Suppressor macrophage treated with lipopolysaccharide for 4 hours (primary cell): ENCODE measurements at places on chromosomes 11 and 22.

DNA sequence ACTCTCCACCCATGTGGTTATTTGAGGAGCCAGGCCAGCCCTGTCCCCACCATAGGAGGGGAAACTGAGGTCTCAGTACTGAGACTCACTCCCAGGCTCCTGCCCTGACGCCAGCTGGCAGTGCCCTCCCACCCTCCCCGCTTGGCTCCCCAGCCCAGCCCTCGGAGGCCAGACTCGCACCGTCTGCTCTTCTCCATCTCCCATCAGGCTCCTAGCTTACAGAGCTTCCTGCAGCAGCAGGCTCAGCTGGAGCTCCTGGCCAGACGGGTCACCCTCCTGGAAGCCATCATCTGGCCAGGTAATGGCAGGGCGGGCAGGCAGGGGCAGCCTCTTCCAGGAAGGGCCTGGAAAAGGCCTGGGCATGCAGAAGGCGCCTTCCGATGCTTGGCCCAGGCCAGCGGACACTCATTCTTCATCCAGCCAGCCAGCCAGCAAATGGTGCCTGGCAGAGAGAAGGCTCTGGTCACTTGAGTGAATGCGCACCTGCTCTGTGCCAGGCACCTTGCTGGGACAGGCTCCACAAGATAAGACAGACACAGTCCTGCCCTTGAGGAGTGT, 12.6 kb downstream of the RHBDD3 start:
- no peak for DNase-seq

DNA sequence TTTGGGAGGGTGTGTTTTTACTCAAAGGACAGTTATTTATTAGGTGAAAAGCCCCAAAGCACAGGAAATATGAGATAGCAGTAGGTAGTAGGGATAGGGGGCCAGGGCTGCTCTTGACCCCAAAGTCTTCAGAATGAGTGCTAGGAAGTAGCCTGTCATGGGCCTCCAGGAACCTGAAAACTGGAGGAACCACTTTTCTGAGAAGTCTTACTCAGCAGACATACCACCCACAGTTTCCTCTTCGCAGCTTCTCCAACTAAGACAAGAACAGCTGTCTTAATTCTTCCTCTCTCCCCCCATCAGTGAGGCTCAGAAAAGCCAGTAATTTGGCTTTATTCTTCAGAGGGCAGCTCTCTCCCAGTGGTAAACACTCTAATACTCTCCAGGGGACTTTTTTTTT, 84.0 kb upstream of the CTSC start:
- DNase-seq, result peak; percentile 86

DNA sequence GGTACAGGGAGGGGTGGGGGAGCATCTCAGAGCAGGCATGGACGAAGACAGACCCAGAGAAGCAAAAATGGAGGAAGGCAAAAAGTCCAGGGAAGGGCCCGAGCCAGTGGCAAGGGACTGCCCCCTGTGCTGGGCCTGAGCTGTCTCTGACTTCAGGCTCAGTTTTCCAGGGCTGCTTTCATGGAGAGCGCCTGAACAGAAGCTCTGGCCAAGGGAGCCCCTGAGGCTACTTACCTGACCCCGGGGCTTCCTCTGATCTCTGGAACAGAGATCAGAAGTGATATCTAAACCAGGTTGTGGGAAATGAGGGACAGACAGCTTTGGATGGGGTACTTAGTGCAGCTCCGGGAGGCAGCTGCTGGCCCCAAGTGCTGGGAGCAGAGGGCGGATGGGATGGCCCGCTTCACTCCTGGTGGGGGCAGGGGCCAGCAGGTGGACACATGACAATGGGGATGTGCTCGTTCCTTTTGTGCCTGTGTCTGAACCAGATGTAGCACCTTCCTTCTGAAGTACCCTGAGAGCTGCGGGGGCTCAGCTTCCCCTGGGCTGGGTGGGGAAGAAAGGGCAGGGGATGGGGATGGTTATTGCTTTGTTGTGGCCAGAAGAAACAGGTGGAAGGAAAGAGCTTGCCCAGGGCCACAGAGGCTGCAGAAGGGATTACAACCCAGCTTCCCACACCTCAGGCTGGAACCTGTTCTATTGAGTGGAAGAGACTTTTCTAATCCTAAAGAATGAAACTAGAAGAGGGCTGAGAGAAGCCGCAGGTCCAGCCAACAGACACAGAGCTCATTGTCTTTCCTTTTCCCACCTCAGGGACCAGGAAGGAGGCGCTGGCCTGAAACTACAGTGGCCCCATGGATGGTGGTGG, 5.7 kb downstream of the LRRC10B start:
- DNase-seq, result no peak

DNA sequence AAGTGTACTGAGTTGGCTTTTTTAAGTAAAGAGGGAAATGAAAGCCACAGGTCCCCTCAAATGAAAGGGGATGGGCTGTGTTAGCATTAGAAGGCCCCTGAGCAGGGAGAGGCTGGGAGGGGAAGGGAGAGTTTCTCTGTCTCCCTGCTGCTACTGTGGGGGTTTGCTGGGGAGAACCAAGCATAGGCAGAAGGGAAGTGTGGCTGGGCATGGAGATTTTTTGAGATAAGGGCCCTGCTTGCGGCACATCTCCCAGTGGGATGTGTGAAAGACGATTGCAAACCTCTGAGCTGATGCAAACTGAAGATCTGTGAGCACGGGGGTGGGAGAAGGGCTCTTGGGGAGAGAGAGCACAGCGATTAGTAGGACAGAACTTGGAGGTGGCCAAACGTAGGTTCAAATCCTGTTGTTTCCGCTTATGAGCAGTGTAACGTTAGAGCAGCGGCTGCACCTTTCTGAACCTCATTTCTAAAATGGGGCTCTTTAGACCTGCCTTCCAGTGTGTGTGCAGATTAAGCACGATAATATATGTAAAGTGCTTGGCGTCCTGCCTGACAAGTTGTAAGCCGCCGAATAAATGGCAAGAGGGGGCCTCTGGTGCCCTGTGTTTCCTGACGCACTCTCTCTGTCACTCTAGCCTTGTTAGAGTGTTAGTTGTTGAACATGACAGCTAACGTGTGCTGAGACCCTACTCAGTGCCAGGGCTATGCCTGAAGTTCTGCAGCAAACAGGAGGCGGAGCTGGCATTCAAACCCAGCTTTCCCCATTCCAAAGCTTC, 122.3 kb downstream of the GRIK4 start:
- no peak for DNase-seq

- no peak for DNase-seq
Observed at GRCh38 chr22:43197271-43197941, 10.5 kb upstream of the TTLL12 start.
